Activated CD4-positive, alpha-beta T cell treated with anti-CD3 and anti-CD28 coated beads for 1 hour (primary cell): ENCODE measurements at places on chromosomes 1 and 21.

DNA sequence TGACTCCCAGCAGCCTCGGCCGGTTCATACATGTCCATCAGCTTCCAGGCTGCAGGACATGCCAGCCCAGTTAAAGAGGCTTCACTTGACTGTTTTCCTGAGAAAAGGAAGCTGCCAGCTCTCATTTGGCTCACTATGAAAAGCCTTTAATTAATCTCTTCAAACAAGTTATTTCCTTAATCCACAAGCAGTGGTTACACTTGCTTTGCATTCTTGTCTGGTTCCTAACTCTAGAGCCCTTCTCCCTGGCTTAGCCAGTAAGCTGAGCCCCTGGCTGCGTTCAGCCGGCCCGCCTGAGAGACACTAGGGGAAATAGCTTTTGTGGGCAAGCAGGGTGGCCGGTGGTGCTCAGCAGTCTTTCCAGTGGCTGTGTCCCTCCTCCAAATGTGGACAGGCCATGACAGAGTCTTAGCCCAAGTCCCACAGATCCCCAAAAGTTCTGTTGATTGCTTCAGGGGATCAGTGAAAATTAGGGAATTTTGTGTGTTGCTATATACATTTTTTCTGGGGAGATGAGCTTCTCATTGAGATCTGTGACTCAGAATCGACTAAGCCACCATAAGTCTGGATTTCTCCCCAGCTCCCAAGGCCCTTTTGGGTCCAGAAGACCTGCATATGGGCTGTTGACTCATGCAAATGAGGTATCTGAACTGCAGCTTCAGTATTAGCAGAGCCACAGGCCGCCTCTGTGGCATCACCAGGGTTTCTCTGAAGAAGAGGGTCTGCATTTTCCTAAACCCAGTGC lies 10.1 kb downstream of the ATF3 start:
- no peak for DNase-seq

DNA sequence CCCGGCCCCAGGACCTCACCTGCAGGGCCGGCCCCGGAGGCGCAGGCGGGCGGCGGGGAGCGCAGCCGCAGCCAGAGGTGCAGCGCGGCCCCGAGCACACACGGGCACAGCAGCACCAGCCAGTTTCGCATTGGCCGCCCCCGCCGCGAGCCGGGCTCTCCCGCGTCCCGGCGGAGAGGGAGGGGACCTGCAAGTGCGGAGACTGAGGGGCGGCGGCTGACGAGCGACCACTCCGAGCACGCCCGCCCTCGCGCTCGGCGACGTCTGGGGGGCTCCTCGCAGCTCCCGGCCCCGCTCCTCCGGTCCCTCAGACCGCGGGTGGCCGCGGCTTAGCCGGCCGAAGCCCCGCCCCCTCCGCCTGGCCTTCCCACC lies at the start of gene B3GALNT2:
Gene B3GALNT2, minus strand, starts transcription at position 331 of the 372 bp plus-strand sequence. Its CDS starts 200 bp downstream, at position 131.
- DNase-seq = no peak

DNA sequence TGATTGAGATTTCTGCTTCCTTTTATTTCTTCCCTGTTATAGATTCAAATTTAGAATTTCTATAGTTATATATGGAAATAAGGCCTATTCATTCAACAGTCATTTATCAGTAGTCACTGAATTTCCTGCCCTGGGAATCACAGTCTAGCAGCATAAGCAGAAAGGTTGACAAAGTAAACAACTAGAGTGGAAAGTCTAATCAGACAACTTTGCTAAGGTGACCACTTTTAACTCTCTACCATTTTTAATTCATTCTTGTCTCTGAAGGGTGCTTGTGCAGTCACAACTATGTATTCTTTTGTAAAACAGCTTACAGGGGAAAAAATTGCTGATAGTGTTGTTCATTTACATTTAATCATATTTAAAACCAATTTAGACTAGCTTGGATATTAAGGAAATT lies 66.1 kb upstream of the PLA2G4A start:
- no peak for DNase-seq

DNA sequence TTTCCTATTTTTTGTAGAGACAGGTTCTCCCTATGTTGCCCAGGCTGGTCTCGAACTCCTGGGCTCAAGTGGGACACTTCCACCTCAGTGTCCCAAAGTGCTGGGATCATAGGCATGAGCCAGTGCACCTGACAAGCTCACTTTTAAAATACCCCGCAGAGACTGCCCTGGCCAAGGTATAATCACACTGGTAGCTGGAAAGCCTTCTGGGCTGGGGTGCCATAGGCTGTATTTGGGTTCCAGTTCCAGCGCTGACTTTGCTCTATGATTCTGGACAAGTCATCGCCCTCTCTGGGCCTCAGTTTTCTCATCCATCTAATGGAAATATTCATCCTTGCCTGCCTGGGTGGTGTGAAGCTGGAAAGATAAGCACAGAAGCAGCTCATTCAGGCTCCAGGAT lies 10.4 kb downstream of the LDLRAD1 start:
- no peak for DNase-seq

DNA sequence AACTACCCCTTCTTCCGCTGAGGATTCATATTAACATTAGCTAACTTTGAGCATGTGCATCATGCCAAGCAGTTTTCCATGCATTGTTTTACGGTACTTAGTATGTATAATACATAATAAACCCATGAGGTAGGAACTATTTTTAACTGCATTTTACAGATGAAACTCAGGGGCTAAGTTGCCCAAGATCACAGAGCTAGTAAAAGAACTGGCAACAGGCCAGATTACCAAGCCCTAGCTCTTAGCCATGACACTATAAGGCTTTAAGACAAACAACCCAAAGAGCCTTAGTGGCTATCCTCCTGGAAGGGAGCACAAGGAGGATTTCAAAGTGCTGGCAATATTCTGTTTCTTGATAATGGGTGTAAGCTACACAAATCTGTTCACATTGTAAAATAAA lies 6.1 kb downstream of the AK2 start:
- DNase-seq = no peak

- no peak for DNase-seq
These were observed 25.7 kb downstream of the MIA3 start for GRCh38 chr1:222643606-222643937.

DNA sequence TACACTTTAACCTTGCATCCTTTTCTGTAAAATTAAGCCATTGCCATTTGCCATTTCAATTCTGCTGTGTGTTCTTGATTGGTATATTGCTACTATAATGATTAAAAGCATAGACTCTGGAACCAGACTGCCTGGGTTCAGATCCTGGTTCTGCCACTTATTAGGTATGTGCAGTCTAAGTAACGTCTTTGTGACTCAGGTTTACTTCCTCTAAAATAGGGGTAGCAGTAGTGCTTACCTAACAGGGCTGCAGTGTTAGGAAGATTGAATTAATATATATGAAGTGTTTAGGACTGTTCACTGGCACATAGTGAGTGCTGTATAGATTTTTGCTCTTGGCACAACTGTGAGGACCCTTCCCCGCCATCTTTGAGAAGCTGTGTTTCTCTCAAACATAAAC lies 4.4 kb downstream of the CDC42 start:
- DNase-seq = no peak

GRCh38 chr1:148293651-148294050 lies 141.6 kb upstream of the NBPF11 start:
- DNase-seq = no peak

DNA sequence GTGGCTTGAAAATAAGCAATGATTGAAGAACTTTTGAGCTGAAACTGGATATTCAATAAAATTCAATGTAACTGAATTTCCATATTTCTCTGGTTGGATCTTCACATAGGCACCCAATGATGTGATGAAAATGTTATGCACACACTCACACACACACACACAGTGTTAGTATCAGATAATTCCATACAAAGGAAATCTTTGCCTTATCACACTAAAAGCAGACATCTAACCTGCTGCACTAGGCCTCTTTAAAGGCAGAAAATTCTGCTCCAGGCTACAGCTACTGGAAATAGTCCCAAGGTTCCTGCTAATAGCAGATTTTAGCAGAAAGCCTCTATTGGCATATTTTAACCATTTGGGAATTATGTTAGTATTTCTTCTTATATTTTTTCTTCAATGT lies 309.6 kb downstream of the COL11A1 start:
- no peak for DNase-seq

GRCh38 chr1:4016351-4017130 lies 116.5 kb upstream of the C1orf174 start:
- DNase-seq = no peak

DNA sequence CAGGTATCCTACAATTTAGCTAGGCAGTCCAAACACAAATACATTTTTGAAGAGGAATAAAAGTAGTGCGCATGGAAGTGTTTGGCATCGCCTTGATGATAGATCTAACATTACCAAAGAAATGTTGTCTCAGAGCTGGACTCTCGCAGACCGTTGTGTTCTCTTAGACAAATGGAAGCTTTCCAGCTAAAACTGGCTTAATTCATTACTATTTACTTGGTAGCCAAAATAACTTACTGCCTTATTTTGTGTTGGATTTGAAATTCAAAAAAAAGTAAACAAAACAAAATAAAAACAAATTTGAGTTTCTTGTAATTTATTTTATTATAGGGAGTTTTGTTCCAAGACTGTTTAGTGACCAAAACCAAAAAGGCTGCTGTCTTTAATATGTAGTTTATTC lies 51.6 kb downstream of the PDE4B start:
- no peak for DNase-seq

GRCh38 chr1:181319907-181320306 lies 163.4 kb upstream of the CACNA1E start:
- DNase-seq = no peak

- DNase-seq = peak; percentile 49
These were observed 19.4 kb upstream of the BSDC1 start for GRCh38 chr1:32413507-32414185.

DNA sequence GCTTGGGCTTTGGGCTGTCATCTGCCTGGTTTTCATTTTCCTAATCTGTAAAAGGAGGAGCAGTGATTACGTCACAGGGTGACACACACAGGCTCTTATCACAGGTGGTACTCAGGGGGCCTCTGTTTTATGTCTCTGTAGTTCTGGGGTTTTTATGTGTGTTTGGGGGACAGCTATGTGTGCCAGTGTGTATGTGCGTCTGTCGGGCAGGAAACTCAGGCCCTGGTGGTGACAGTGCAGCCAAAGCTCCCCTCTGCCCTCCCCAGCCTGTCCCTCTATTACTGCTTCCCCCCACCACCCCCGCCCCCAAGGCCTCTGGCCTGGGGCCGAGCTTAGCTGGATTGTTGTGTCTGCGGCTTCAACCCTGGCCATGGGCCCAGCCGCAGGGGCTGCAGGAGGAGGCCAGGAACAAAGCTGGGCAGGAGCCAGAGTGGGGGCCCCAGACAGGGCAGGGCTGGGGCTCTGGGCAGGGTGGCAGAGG lies 13.3 kb downstream of the MFAP2 start:
- no peak for DNase-seq

DNA sequence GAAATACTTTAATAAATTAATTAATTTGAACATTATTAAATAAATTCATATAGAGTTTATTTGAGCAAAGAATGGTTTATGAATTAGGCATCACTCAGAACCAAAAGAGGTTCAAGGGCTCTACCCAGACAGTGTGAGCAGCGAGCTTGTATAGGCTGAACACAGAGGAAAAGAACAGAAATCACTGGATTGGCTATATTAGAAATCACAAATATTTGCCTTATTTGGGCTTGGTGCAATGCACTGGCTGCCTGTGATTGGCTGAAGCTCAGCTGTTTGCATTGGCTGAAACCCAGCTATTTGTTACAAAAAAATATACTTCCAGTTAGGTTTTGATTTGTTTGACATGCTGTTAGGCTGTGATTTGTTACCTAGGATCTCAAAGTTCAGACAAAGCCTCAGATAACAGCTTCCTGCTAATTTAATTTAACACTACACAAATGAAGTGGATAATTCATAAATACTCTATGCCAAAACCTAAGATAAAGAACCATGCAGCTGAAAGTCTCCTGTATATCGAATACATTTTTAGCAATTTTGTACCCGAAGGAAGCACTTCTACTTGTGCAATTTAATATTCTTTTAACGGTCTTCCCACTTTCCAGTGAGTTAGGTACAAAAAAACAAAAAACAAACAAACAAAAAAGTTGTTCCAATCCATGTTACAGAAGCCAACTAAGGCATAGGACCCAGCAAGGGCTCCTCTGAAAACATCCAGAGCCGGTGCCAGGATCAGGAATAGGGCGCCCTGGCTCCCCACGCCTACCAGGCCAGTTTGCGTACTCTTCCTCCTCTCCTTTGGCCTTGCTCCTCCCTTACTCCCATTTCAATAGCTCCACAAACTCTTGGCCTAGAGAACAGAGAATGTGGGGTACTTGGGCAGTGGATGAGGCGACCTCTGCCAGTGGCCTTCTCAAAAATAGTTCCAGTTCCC lies 179.1 kb downstream of the DUSP10 start:
- DNase-seq = no peak

DNA sequence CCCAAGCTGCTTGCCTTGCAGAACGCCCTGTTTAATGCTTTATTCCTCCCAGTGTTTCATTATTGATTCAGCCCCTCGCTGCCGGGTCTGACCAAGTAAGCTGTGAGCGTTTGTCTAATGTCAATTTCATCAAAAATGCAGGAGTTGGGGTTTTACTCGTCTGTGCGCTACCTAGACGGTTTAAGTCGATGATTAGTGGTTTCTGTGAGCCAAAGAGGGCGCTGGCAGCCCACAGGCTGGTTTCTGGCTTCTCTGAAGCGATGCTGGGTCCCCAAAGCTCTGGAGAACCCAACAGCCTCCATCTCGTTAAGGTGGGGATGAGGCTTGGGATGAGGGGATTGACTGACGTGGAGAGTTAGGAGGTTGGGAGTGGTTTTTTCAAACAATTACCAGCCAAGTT lies 102.9 kb downstream of the SYF2 start:
- DNase-seq = no peak

GRCh38 chr1:172515927-172516326 lies 17.0 kb upstream of the SUCO start:
- DNase-seq = no peak

DNA sequence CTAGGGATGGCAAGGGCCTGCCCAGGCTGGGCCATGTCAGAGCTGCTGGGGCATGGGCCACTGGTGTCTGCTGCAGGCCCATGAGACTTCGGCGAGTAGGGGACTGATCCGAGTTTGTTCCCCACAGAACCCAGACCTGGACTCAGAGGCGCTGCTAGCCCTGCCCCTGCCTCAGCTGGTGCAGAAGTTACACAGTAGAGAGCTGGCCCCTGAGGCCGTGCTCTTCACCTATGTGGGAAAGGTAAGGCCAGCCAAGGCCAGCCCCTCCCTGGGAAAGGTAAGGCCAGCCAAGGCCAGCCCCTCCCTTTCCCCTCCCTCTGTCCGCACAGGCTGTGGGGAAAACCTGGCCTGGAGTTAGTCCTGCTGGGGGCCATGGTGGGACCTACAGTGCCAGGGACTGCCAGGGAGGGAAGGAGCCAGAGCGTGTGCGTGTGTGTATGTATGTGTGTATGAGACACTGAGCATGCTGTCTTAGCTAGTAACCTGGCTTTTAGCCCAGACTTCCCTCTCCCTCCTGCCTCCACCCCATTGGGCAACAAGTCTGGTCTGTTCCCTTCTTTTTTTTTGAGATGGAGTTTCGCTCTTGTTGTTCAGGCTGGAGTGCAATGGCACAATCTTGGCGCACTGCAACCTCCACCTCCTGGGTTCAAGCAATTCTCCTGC lies 8.0 kb downstream of the FAAH start:
- DNase-seq = no peak

GRCh38 chr1:172167796-172168596 lies 252.5 kb upstream of the C1orf105 start:
- DNase-seq = no peak
